Stimulated activated naive CD8-positive, alpha-beta T cell treated with anti-CD3 and anti-CD28 coated beads, Interleukin-15, amount 100 ng/mL, for 72 hours (primary cell): ENCODE measurements at places on chromosomes 3 and 15.

- no peak for DNase-seq
Measured at GRCh38 chr15:88142121-88142520, 114.4 kb downstream of the NTRK3 start.

DNA sequence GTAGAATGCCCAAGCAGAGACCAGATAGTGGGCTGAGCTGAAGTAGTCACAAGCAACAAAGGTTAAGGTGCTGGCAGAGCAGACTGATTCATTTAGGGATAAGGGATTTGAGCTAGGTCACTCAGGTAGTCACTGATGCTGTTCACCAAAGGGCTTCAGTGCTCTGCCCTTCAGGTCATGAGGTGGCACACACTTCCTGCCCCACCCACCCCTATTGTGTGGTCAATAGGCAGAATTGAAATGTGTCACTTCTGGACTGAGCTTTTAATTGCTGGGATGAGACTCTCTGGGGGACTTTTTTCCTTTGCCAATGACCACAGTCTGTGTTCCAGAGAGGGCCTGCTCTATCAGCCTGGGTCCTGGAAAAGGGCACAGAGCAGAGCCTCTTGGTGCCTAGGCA is 2.9 kb upstream of the DIS3L start:
- no peak for DNase-seq

DNA sequence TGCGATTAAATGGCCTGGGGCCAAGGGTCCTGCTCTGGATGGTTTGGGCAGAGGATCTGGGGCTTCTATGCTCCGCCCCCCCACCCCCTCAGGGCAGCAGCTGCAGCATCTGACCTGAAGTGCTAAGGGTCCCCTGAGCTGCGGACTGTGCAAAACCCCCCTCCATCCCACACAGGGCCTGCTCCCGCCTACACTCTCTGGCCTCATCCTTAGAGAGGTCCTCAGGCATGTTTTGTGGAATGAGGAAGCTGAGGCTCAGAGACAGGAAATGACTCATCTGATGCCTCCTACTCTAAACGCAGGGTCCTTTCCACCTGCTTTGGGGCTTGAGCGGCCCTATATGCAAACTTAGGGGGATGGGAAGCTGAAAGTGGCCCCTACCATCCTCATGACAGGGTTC is 59.5 kb upstream of the CTSH start:
- DNase-seq = peak; percentile 26

- no peak for DNase-seq
Measured at GRCh38 chr15:100372739-100373119, 31.0 kb upstream of the ADAMTS17 start.

DNA sequence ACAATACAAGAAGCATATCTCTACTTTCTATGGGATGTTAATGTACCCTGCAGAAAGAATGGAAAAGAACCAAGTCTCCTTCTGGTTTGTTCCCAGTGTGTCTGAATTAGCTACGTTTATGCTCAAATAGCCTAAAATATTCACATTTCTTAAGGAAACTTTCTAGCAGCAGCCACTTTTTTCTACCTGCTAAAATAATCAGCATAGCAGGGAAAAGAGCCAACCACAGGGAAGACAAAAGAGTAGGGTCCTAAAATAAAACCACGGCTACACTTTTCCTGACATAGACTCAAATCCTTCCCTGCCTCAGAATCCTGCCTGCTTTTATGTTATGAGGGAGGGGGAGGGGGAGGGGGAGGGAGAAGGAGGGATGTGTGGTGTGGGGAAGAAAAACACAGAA is 136.7 kb downstream of the GBE1 start:
- no peak for DNase-seq
